Hepatocyte (in vitro differentiated cells): ENCODE measurements at places on chromosomes 3 and 15. TPM values are rescaled to one million over a fixed set of nuclear protein-coding genes. Genes with fewer than 3 reads are reported as not detected.

- no peaks in the 10 kb centered on the region for H3K36me3 ChIP-seq
- DNase-seq, result no peak
- H3K4me1 ChIP-seq, result no peaks in the 10 kb centered on the region
- H3K4me3 ChIP-seq, result no peak overlapping the region
These were observed 31.9 kb upstream of the RPP14 start for GRCh38 chr3:58274027-58274614.

DNA sequence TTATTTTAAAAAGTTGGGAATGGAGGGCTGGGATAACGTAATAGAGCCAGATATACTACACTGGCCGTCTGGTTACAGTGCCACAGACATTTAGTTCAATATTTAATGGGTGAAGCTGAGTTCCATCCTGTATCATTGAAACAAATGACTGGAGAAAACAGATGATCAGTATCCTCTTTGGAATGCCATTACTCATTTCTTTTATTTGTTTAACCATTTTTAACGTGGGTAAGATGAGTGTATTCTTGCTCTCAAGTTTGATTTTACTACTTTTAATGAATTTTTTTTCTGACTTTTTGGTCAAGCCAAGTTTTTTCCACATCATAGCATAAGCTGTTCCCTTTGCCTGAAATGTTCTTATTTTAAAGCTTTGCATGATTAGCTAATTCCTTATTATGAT, 53.9 kb upstream of the GRM7 start:
- no peak overlapping the region for H3K27ac ChIP-seq
- H3K27me3 ChIP-seq, result no peaks in the 10 kb centered on the region
- no peak overlapping the region for H3K4me3 ChIP-seq
- H3K4me1 ChIP-seq, result no peaks in the 10 kb centered on the region
- DNase-seq, result no peak
- no peaks in the 10 kb centered on the region for H3K36me3 ChIP-seq

- H3K27ac ChIP-seq, result no peak overlapping the region
- no peaks in the 10 kb centered on the region for H3K4me1 ChIP-seq
- no peak overlapping the region for H3K4me3 ChIP-seq
These were observed 160.1 kb downstream of the PLCL2 start for GRCh38 chr3:17044855-17045254.

ROBO2 gene
- 13.0 and 14.3 TPM in 2 replicates for total RNA-seq

TRIM42 gene
- not detected in 2 replicates for total RNA-seq
